NCI-H2171 treated with DMSO at 0.1 percent for 48 hours (cell line): ENCODE measurements at places on chromosomes 11 and 22.

- DNase-seq, result no peak
Observed at GRCh38 chr22:29302681-29303465, 3.6 kb upstream of the GAS2L1 start.

DNA sequence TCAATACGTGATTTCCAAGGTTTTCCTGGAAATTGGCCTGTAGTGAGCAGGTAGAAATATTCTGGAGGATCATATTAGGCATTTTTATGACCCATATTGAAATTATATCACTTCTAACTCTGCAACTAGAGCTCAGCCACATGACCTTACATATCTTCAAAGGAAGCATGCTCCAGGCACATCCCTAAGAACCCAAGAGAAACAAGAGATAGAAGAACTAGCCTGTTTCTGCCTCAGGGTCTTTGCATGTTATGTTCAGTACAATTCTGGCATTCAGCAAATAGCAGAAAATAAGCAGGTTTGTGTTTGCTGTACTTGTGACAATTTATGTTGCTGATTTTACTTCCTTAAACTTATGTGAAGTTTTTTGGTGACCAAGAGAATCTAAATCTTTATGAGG, 663.7 kb upstream of the ANO5 start:
- DNase-seq, result no peak

- DNase-seq, result no peak
Observed at GRCh38 chr11:121723246-121723741, 270.5 kb upstream of the SORL1-AS1 start.

GRCh38 chr11:57566905-57567514, 462 bp downstream of the UBE2L6 start:
- no peak for DNase-seq

- peak; percentile 88 for DNase-seq
Observed at GRCh38 chr11:26649884-26650283, 72.0 kb downstream of the SLC5A12 start.

- no peak for DNase-seq
Observed at GRCh38 chr22:38490915-38491314, 15.2 kb downstream of the DDX17 start.

DNA sequence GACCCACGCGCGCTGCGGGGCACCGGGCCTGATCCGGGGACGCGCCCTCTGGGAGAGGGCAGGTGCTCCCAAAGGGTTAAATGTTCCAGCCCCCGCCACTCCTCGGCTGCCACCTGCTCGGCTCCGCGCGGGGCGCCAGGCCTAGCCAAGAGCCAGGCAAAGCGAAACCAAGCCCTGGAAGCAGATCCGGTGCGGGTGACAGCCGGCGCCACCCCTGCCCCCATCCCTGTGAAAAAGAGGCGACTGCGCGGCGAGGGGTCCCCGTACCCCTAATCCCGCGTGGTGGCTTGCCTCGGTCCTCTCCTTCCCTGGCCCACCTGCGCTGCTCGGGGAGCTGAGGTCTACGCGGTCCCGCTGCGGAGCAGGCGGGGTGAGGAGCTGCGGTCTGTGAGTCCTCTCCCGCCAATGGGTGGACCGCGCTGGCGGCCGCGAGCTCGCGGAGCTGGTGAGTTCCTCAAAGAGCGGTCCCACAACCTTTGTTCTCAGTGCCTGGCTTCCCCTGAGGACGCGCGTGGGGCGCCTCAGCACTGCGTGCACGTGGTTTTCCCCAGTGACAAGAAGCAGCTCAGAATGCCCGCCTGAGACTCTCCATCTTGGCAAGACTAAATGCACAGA, at the start of gene ME3:
TSS of gene ME3 (minus strand) at position 610 of the 615 bp plus-strand sequence.
- peak; percentile 97 for DNase-seq

DNA sequence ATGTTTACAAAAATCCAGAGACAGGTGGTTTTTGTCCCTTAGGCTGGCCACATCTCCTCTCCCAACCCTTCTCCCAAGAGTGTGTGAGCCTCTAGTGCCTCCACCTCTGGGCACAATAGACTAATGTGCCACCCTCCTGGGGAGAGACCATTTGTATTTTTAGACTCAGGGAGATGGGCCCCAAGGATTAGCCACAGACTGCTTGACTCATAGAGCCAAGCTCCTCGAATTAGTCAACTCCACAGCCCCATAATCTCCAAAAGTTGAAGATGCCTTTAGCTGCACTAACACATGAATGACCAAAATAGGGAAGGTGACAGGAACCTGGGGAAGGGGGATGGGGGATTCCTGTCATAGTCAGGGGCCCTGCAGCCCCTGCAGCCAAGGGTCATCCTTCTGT, 53.0 kb upstream of the LRRC32 start:
- no peak for DNase-seq

DNA sequence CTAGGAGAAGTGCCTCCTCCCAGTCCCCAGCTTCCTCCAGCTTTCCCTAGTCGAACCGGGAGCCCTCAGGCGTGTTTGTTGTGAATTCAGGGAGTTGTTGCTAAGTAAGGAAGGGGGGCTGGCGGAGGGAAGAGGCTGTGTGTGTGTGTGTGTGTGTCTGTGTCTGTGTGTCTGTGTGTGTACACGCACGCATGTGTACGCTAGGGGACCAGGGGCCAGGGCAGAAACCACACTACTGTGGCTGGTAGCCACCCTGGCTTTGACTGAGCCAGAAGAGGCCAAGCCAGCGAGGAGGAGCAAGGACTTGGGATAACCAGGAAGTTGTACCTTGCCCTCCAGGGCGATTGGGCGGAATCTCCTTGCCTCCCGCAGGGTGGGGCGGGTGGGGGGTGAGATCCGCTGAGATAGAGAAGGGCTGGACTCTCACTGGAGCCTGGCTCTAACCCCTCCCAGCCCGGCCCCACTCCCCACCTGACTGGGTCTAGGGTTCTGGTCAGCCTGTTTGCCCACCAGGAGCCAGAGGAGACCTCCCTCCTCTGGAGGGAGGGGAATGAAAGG, 7.5 kb downstream of the BCL9L start:
- DNase-seq, result peak; percentile 20

DNA sequence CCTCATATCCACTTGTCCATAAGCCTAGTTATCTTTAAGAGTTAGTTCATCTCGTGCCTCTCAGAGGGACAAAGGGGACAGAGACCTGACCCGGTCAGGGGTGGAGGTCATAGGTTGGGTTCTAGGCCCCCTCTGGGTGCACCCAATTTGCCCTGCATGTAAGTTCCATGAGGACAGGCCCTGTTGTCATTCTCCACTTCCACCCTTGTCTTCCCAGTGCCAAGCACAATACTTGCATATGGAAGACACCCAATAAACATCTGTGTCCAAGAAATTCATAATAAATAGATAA, 1.3 kb upstream of the YIF1A start:
- no peak for DNase-seq

- DNase-seq, result no peak
Observed at GRCh38 chr11:1832211-1832919, 2.4 kb upstream of the SYT8 start.

- no peak for DNase-seq
Observed at GRCh38 chr11:123166071-123166559, 28.9 kb downstream of the CLMP start.
